ENCODE measurements at places on chromosomes 16 and 17. TPM values are rescaled to one million over a fixed set of nuclear protein-coding genes. Genes with fewer than 3 reads are reported as not detected.

The RSAD1 gene
- 15.9 TPM for total RNA-seq

The GPR142 gene
- total RNA-seq = 0.68 TPM

The SMIM5 gene
- total RNA-seq = 0.09 TPM

The RAP1GAP2 gene
- 4.1 TPM for total RNA-seq

Data from dermis blood vessel endothelial cell (primary cell).